ENCODE measurements at places on chromosomes 13 and 19. TPM values are rescaled to one million over a fixed set of nuclear protein-coding genes. Genes with fewer than 3 reads are reported as not detected.

Gene CDC37
- polyA plus RNA-seq, result 73.1 TPM

Gene NLRP9
- polyA plus RNA-seq, result not detected

GRCh38 chr13:77692746-77693448 lies 4.6 kb upstream of the SLAIN1 start:
- H3K4me1 ChIP-seq, result peaks cover 13% of the 10 kb centered on the region
- no peaks in the 10 kb centered on the region for H3K36me3 ChIP-seq
- peaks cover 7% of the 10 kb centered on the region for H3K27me3 ChIP-seq
- H3K27ac ChIP-seq, result no peak overlapping the region

GRCh38 chr13:52925251-52925650 lies 76.8 kb upstream of the PCDH8 start:
- no peaks in the 10 kb centered on the region for H3K36me3 ChIP-seq
- peaks cover 15% of the 10 kb centered on the region for H3K4me1 ChIP-seq
- H3K27ac ChIP-seq, result no peak overlapping the region
- H3K27me3 ChIP-seq, result no peaks in the 10 kb centered on the region
- no peak for DNase-seq

- no peak for DNase-seq
- no peak overlapping the region for H3K4me3 ChIP-seq
Measured at GRCh38 chr19:38142176-38143035, 81.6 kb downstream of the DPF1 start.

Data from naive B cell (primary cell).